Right cardiac atrium (tissue), 5 donors: ENCODE measurements at places on chromosomes 13 and 19.

GRCh38 chr13:19781526-19781925 lies 1.2 kb downstream of the PSPC1 start:
- no peak for DNase-seq

- no peak for DNase-seq
Measured at GRCh38 chr13:99620806-99621205, 119.5 kb downstream of the TM9SF2 start.

DNA sequence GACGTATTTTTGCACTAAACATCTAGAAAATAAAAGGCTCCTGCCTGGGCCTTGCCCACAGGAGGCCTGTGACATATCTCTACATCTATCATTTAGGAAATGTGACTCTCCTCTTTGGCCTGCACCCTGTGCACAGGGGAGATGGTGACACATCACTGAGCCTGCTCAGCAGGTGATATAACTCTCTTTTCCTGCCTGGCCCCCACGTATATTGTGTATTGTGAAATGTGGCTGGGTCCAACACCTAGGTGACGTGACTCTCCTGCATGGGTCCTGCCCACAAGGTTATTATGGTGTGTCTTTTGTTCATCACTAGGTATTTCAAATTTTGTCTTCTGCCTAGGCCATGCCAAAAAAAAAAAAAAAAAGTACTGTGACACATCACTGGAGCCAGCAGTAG lies 61.4 kb upstream of the ZNF724 start:
- DNase-seq = no peak

GRCh38 chr19:10691883-10692282 lies 9.4 kb upstream of the QTRT1 start:
- no peak for DNase-seq

DNA sequence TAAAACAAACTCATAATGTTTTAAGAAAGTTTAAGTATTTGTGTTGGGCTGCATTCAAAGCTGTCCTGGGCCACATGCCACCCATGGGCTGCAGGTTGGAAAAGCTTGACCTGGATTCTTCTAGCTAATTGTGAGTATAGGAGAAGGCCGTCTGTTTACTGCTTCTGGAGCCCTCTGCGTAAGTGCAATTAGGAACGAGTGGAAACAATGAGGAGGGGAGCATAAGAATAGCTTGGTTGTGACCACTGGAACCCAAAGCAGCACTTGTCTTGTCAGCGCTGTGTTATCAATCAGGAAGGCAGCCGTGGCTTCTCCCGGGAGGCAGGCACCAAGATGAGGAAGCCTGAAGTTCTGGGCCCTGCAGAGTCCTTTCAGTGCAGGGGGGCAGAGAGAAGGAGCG lies 110.4 kb upstream of the MBNL2 start:
- DNase-seq = no peak

- no peak for DNase-seq
Measured at GRCh38 chr13:23513455-23513854, 56.8 kb upstream of the TNFRSF19 start.

- no peak for DNase-seq
Measured at GRCh38 chr13:95086761-95087160, 214.5 kb downstream of the ABCC4 start.

DNA sequence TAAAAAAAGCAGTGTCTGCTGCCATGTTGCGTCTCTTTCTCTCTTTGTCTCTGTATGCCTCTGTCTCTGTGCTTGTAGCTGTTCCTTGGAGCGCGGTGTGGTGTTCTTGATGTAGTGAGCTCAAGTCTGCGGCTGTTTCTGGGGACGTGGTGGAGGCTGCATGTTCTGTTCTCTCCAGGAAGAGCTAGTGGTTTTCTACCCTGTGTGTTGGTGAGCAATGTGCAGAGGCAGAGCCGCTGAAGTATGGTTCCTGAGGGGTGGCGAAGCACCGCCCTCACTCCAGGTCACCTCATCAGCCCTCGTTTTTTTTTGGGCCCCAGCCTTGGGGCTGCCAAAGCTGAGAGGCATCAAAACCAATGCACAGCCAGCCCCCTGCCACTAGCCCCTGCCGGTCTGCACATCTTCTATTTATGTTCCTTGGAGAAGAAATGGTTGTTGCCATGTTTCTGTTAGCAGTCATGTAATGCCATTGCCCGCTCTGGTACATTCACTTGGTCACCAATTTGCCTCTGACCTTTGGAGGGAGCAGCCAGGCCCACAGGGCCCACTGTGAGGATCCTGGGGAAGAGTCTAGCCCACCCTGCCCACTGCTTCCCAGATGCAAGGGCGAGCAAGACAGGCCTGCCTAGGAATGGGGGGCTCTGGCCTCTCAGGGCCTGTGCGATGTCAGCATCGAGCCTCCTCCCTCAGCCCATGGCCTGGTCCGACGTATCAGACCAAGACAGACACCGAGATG lies 7.2 kb downstream of the HNRNPL start:
- peak; percentile 31 for DNase-seq

- DNase-seq = no peak
Measured at GRCh38 chr13:42696191-42696590, 85.2 kb upstream of the FAM216B start.

DNA sequence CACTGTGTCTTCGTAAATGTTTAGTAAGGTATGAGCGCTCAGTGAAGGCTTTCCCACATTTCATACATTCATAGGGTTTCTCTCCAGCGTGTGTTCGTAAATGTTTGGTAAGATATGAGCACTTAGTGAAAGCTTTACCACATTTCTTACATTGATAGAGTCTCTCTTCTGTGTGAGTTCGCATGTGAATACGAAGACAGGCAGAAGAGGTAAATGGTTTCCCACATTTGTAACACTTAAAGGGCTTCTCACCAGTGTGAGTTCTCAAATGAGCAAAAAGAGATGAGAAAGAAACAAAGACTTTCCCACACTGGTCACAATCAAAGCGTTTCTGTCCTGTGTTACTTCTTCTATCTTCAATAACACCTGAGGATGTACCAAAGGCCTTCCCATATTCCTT lies 31.3 kb downstream of the ZNF560 start:
- DNase-seq = no peak

DNA sequence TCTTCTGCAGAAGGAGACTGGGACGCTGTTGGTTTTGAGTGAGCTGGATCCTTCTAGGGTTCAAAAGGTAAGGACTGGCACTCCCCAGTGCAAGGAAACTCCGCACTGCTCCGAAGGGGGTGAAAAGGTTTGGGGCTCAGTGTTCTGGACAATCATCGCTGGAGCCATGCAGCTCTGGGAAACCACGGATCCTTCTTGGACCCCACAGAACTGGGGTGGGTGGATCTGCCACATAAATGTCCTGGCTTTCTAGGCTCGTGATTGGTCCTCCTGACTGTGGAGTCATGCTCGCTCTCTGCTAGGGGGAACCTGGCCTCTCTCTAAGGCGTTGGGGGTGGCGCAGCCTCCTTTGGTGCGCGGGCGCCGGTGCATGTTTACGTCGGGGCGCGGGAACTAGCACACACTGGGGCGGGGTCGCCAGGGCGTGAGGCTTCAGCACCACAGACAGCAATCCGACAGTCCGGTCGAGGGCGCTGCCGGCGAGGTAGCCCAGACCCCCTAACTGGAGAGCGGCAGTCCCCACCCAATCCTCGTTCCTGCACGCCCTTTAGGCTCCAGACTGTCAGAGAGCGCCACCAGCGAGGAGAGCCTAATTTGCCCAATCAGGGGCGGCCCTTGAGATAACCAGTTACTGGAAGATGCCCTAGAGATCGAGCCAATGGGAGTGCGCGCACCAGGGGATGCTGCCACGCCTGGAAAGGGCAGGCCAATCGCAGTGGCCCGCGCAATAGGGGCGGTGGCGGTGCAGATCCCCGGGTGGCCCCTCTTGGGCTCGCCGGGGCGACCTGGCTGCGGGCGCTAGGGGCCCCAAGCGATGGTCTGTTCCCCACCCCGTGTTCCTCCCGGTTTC lies 913 bp upstream of the ELAVL3 start:
- peak; percentile 89 for DNase-seq

DNA sequence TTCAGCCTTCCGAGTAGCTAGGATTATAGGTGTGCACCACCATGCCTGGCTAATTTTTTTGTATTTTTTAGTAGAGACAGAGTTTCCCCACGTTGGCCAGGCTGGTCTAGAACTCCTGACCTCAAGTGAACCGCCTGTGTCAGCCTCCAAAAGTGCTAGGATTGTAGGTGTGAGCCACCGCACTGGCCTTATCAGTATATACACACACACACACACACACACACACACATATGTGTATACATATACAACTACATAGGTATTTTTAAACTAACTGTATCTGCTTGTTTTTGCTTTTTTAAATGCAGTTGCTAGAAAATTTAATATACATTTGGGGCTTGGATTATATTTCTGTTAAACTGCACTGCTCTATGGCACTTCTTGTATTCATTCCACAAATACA lies 3.1 kb downstream of the CARD8 start:
- no peak for DNase-seq

DNA sequence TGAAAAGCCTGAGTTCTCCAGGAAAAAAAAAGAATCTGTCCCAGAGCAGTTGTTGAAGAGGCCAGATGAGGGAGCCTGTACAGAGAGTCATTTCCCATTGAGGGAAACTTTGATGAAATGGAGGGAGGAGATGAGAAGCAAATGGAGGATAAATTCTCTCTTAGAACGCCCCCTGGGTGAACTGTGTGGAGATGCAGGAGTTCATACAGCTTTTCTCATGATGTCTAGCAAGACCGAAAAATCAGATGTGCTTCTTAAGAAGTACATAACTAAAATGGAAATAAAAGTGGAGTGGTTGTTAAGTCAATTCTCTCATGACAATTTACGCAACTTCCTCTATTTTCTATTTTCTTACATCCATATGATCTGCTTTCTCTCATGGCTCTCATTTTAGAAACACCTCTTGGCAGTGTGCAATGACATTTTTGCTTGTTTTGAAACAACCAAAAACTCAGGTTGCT lies 1263.1 kb downstream of the PCDH9 start:
- DNase-seq = no peak
